Activated gamma-delta T cell (primary cell): ENCODE measurements at places on chromosomes 1 and 21.

DNA sequence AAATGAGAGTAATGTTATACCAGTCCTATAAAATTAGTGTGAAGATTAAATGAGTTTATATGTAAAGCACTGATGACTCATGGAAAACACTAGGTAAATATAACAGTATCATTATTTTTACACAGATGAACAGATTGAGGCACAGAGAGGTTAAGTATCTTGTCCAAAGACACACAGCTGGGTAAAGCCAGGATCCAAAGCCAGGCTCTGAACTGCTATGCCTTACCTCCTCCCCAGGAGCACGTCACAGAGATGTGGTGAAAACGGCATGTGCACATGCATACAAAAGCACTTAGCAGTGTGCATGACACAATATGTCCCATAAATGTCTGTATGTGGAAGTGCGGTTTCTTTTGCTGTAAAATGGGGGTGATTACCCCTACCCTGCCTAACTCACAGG, 56.9 kb downstream of the MAN1C1 start:
- DNase-seq = no peak

DNA sequence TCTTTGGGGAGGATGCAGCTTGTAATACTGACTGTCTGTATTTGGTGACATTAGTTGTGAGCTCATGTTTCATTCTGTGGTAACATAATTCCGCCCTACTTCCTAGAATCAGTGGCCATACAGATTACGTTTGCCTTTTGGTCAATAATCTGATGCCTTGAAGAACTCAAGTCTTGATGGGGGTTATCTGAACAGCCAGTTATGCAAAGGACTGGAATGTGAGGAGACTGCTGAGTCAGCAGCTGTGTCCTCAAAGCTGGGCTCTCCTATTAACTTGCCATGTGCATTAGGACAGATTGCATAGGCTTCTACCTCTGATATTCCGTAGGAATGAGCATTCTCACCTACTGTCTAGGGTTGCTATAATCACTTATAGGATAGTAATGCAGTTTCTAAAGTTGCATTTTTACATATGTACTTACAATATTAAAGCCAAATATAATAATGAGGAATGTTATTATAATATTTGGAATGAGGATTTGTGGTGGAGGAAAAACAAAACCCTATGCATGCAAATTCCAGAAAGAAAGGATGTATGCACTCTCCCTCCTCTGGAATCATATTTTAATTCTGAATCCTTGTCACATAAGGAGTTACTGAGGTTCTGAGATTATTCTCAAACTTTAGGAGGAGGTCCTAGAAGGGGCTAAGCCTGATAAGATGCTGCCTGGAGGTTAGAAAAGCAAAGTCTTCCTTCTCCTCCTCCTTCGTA, 116.0 kb downstream of the NOS1AP start:
- no peak for DNase-seq

DNA sequence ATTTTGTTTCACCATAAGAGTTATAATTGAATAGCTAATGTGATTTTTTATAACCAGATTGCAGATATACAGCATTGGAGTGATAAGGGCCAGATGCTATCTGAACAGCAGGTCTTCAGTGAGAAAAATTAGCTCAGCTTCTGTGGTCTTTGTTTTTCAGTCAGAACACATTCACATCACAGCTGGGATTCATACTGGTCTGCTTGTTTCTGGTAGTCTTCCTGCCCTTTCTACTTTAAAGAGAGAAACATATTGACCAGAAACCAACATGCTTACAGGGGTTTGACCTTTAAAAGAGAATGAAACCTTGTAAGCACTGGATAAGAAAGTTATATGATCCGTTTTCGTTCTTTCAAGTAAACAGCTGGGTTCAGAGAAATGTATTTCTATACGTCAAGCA, 213.7 kb upstream of the TMPRSS15 start:
- DNase-seq = no peak

DNA sequence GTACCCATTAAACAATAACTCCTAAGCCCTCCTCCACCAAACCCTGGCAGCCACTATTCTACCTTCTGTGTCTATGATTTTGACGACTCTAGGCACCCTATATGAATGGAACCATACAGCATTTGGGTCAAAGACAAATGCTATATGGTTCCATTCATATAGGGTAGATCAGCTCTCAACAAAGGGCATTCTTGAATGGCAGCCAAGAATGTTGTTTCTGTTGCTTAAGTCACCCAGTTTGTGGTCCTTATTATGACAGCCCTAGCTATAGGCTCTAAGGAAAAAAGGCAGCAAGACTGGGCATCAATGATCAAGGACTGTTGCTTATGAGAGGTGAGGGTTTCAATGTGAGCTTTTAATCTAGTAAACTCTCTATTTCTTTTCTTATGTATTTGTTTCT, 4.7 kb upstream of the SLC5A9 start:
- no peak for DNase-seq

DNA sequence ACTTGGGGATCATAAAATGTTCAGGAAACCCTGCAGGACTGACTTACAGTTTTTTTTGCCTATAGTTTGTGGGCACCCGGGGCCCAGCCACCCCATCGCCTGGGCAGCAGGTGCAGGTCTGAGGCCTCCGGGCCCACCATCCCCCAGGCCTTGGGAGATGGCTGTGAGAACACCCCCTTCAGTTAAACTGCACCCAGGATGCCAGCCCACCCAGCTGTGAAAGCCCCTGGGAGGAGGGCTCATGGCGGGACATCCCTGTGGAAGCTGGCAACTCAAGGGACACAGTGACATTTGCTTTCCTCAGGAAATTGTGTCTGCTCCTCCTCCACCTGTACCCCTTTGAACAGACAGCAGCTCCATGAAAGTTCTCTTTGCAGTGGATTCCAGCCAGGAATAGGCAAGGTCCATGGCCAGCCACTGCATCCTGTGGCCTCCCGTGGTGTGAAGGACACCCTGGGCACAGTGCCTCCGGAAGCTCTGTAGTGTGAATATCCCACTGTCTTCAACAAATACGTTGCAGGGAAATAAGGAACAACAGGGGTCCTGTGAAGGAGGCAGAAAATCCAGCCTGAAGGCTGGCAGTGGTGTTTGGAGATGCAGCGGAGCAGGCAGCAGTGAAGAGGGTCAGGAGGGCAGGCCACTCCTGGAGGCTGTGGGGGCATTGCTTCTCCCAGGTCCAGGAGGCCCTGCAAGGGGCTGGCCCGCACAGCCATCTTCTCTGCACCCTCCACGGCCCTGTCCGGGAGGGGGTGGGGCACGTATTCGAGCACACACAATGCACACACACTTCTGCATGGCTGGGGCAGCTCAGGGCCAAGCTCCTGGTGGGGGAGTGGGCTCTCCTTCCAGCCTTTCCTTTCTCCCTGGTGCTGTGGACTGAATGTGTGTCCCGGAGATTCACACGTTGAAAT, 2.1 kb upstream of the OBSCN start:
- DNase-seq = no peak
